ENCODE measurements at places on chromosomes 2 and 18.

- no peak for DNase-seq
Observed at GRCh38 chr18:12278741-12279682, 24.9 kb downstream of the CIDEA start.

GRCh38 chr2:38317725-38318124 lies 59.3 kb downstream of the ATL2 start:
- no peak for DNase-seq

- no peak for DNase-seq
Observed at GRCh38 chr2:143779021-143779420, 649.8 kb downstream of the ARHGAP15 start.

DNA sequence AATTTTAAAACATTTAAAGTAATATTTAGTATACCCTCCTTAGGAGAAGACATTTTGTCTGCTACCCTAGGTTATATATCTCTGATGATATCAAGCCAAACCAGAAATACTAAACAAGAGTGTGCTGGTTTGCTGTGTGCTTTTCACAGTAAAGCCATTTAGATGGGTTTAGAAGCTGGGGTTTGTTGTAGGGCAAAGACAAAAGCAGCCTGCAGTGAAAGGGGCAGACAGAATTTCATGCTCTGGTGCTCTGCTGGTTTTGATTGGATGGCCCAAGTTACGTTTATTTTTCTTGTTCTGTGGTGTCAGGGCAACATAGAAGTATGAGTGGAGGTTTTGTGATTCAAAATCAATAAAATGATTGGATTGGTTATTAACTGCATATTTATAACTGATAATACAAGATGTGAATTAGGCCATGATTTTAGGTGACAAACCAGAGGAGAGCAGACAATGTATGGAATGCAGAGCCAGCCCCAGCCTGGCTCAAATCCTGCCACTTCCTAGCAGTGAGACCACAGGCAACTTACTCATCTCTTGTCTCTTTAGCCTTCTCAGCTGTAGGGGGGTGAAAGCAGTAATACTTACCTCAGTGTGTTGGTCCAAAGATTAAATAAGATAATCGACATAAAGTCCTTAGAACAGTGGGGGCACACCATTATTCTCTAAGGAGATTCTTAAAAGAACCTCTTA lies 30.9 kb upstream of the IER3IP1 start:
- no peak for DNase-seq

GRCh38 chr18:37440206-37440605 lies 125.4 kb downstream of the CELF4 start:
- DNase-seq, result no peak

- no peak for DNase-seq
Observed at GRCh38 chr2:217798191-217798590, 204.6 kb downstream of the TNS1 start.

- DNase-seq, result peak; percentile 39
Observed at GRCh38 chr2:234164493-234165413, 114.3 kb downstream of the SPP2 start.

GRCh38 chr2:101571951-101572350 lies 97.0 kb upstream of the RFX8 start:
- DNase-seq, result no peak

DNA sequence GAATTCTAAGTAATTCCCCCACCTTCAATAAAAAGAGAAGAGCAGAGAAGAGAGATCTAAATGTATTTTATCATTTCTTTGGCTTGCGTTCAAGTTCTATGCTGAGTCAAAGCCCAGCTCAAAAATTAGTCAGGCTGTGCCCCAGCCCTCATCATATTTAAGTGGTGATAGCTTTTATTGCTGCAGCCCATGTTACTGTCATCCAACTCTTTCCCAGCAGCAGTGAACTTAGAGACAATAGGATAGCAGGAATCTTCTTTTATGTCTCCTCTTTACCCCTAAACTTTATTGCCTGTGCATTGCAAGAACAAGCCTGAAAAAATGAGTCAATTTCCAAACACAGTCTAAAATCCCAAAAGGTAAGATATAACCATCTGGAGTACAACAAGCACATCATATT lies 1599.3 kb upstream of the PIK3C3 start:
- no peak for DNase-seq

GRCh38 chr18:23661735-23662308 lies 889 bp downstream of the ANKRD29 start:
- DNase-seq, result no peak

- DNase-seq, result no peak
Observed at GRCh38 chr2:241493092-241493491, 15.3 kb downstream of the STK25 start.

- no peak for DNase-seq
Observed at GRCh38 chr2:200797242-200797770, 14.4 kb upstream of the BZW1 start.

DNA sequence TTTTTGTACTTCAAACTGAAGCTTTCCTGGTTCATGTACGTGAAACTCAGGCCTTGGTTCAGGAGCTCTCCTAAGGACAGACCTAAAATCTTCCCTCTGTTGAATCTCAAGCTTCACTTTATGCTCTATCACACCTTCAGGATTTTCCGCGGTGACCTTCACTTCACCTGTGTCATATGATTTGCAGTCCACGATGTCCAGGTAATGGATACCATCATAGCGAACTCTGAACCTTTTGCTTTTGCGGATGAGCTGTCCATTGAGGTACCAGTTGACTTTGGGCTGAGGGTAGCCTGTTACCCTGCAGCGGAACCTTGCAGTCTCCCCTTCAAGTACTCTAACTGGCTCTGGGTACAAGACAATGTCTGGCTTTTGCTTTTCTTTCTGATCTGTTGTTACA lies 31.2 kb downstream of the TTN start:
- DNase-seq, result no peak

DNA sequence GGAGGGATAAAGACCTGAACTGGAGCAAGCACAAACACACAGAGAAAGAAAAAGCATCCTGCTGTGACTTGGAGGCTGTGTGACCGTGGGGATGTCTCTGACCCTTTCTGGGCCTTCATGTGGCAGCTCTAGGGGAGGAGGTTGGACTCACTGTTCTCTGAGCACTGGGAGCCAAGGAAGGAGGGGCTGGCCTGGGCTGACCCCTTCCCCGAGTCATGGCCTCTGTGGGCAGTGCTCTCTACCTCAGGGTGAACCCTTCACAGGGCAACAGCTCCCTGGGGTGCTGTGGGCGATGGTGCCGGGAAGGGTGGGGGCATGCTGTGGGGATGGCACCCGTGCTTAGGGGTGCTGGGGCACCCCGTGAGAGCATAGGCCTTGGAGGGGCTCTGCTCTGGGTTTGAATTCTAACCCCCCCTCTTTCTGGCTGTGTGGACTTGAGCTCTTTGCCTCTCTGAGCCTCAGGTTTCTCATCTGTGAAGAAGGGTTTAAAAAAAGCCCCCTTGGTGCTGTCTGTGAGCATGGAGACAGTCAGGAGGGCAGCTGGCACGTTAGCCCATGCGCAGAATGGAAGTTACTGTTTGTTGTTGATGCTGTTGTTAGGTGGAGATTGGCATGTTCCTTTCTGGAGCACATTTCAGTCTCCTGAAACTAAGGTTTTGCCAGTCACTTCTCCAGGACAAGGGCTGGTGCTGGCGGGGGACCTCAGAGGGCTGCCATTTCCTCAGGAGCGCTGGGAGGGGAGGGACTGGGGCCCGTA lies 700 bp downstream of the TOGARAM2 start:
- DNase-seq, result no peak

- DNase-seq, result no peak
Observed at GRCh38 chr2:43340066-43340465, 113.7 kb upstream of the ZFP36L2 start.

DNA sequence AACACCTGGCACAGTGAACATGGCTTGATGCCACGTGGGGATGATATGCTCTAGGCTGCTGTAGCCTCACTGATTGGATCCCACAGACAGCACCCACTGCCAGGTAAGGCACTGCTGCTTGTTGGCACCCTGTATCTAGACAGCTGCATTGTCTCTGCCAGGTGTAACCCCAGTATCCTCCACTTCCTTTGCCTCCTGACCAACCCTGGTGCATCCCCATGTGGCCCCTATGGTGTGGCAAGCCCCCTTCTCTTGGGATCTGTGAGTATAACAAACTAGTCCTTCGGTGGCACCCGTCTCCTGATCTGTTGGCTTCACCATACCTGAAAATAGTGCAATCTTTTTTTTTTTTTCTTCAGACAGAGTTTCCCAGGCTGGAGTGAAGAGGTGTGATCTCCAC lies 11.1 kb downstream of the TEX51 start:
- no peak for DNase-seq

DNA sequence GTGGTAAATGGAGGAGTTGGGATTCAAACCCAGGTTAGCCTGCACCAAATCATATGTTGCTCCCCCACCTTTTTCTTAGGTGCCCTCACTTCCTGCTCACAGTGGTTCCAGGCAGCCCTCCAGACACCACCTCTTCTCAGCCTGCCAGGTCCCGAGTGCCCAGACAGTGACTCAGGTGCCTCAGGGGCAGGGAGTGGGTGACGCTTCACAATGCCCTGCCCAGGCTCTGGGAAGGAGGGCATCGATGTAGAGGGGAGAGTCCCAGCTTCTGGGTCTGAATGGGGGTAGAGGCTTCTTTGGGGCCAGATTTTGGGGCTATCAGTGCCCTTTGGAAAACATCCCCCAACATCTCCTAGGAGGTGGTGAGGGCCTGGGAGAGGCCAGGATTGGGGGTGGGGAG lies 5.2 kb upstream of the DNAJB2 start:
- no peak for DNase-seq

DNA sequence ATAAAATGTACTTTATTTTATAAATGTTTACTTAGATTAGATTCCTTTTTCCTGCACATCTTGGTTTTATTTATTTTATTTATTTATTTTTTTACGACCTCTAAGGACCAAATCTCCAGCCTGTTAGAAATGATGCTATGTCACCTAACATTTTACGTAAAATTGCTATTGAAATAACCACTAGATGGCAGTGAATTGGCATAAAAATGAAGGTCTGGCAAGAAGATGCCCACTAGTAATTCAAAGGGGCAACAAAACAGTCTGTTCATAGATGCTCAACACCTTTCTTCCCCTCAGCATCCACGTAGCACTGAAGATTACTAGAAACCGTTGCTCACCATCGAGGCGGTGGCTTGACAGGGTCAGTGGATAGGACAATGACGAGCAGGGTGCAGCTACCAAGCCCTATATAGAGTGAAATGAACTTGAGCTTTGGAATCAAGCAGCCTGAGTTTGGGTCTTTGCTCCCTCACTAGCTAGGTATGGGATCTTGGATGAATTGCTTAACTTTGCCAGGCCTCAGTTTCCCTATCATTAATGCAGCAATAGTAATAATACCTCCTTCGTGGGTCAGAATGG lies 128.7 kb upstream of the L3MBTL4 start:
- DNase-seq, result no peak

- no peak for DNase-seq
Observed at GRCh38 chr2:112767693-112768330, 3.4 kb upstream of the CKAP2L start.

DNA sequence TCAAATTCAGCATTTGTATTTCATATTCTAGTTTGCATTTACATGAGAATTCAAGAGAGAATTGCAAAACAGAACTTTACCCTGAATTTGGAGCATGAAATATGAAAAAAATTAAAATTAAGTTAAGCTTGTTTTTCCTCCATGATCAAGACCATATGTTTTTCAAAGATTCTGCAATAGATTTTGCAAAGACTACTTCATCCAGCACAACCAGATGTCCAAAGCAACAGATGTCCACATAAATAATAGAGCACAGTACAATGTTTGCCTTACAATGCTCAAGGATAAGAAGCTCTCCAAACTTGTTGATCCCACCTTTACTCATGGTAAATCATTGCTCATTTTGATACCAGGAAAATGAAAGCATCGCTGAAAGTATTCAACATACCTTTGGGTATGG lies 25.6 kb downstream of the FAP start:
- no peak for DNase-seq

All from activated T-cell treated with anti-CD3 and anti-CD28 coated beads for 1 hour (primary cell).